ENCODE measurements at places on chromosomes 2 and 18.

- no peak for DNase-seq
Measured at GRCh38 chr2:117875786-117876185, 61.3 kb downstream of the DDX18 start.

DNA sequence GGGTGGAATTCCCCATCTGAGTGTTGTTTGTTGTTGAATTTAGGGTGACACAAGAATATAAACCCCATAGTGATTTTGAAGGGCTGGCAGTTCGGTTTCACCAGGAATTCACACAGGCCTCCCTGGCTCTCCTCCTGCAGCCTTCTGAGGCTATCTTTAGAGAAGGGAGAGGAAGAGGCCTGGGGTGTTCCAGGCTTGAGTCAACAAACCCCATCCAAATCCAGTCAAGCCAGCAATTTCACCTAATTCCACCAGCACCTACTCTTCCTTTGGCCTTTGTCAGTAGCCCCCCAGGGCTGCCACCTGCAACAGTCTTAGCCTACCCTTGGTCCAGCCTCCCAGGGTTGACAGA is 32.0 kb downstream of the MARCHF4 start:
- DNase-seq, result no peak

- DNase-seq, result no peak
Measured at GRCh38 chr2:226652369-226652768, 147.3 kb downstream of the IRS1 start.

DNA sequence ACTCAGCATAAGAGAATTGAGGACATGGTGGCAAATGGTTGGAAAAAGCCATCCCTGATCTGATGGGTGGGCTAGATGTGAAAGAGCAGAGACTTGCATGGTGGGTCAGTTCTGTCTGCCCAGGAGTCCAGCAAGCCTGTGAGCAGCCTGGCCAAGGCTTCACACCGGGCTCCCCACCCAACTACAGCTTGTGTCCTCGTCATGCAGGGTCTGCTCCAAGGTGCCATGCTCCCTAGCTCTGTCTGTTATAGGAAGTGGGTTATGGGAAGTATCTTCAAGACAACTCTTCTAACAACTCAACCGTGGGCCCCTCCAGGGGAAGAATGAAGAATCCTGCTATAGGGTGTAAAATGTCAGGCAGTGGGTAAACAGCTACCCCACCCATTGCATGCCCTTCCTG is 97.4 kb downstream of the ADD2 start:
- no peak for DNase-seq

GRCh38 chr18:55083461-55083860 is 124.2 kb upstream of the CCDC68 start:
- no peak for DNase-seq

GRCh38 chr2:115910270-115910669 is 1467.8 kb downstream of the DPP10 start:
- no peak for DNase-seq

DNA sequence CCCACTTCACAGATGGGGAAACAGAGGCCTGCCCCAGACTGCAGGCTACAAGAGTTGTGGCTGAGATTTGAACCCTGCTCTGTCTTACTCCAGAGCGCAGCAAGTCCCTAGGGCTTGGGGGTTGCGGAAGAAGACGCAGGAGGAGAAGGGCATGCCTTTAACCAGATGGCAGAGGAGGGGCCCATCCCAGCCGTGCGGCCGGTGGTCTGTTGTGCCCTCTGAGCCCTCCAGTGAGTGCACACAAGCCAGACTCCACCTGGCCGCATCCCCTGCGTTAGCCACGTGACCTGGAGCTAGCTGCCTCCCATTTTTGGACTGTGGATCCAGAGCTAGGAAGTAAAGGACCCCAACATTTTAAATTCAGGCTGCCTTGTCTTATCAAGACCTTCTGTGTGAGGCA is 2.8 kb downstream of the KCNIP3 start:
- DNase-seq, result no peak

- no peak for DNase-seq
Measured at GRCh38 chr2:221588306-221588985, 16.3 kb upstream of the EPHA4 start.

GRCh38 chr2:241140445-241140840 is 8.8 kb downstream of the PASK start:
- no peak for DNase-seq

- DNase-seq, result no peak
Measured at GRCh38 chr2:232913903-232914302, 43.8 kb downstream of the SNORC start.

DNA sequence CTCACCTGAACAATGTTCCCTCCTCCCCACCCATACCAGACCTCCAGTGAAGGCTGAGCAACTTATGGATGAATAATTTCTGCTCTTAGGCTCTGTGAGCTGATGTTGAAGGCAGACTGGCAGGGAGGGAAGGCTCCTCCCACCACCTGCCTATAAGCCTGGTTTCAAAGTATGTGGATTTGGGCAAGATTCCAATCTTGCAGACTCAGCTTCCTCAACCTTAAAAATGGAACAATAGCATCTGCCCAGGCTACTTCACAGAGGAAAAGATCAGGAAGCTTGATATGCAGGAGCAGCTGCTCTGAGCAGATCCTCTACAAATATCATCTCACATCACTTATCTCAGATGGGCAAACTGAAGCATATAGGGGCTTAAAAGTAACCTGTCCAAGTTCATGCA is 112.2 kb downstream of the ZFP36L2 start:
- no peak for DNase-seq

GRCh38 chr2:220335591-220335915 is 708.1 kb downstream of the SLC4A3 start:
- DNase-seq, result no peak

- peak; percentile 10 for DNase-seq
Measured at GRCh38 chr2:39913648-39914461, 134.8 kb upstream of the THUMPD2 start.

GRCh38 chr2:234812851-234813250 is 139.0 kb upstream of the SH3BP4 start:
- DNase-seq, result no peak

- no peak for DNase-seq
Measured at GRCh38 chr2:39739386-39739785, 39.7 kb downstream of the THUMPD2 start.

GRCh38 chr2:235634435-235635158 is 140.8 kb downstream of the AGAP1 start:
- DNase-seq, result no peak

DNA sequence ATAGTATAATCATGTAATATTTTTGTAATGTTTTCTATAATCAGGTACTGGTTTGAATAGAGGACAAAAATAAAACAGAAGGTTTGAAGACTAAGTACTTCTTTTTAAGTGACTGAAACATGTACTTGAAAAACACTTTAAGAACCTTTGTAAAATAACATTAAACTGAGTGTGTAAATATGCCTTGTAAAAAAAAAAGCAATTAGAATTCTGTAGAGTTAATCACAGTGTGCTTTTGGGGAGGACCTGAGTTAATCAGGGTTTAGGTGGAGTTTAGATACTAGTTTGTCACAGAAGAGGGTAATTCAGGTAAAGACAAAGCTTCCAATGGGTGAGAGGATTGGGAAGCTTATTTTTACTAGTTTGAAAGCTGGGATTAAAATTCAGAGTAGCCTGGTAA is 10.3 kb downstream of the MBD5 start:
- no peak for DNase-seq

DNA sequence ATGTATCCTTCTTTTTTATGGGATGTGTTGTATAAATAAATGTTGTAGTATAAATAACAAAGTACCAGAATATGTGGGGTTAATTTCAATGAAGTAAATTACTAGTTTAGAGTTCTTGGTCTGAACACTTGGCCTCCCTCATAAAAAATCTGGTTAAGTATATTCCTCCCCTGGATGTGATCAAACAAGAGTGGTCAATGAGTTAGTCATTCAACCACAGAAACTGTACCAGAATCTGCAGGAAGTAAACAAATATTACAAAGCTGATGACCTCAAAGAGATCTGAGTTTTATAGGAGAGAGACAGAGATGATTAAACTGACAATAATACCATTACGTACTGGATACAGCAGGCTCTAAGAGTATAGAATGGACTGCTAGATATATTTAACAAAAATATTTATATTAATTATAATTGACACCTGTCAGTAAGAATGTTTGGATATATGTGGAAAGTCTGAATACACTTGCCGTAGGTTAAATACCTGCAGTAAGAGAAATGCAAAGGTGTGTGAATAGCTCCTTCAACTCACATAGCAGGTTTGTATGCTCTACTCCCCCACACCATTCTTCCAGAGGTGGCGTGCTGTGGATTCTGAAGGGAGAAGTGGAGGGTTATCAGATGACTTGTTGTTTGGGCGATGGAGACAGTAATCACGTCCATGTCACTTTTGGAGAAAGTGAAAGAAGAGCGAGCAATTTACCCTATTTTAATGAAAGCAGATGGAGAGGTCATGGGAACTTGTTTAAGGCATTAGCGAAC is 108.3 kb upstream of the LRATD1 start:
- no peak for DNase-seq

GRCh38 chr2:223735659-223736244 is 101.6 kb downstream of the AP1S3 start:
- DNase-seq, result no peak

DNA sequence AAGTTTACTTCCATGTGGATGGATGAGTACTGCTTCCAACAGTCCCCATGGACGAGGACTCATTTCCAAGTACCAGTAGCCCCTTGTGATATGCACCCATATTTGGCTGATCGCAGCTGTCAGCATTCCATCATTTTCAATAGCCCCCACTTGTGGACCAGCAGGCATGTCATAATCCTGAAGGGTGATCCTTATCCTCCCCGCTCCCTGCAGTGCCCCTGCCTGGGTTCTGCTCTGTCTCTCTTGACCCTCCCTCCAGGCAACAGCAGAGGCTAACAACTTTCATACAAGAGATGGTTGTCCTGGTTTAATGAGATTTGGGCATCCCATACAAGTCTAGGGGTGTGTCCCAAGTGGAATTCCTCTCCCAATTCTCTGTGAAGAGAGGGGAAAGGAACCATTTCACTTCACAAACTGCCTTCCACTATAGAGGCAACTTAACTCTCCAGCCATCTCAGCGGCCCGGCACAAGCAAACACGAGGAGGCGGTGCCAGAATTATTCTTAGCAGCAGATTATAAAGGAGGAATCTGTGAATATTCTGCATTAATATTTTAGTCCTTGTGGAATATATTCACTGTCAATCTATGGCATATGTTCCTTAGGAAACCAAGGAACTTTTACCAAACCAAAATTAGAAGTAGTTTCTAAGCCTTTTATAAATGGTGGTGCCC is 110.7 kb downstream of the RTN4 start:
- DNase-seq, result no peak

DNA sequence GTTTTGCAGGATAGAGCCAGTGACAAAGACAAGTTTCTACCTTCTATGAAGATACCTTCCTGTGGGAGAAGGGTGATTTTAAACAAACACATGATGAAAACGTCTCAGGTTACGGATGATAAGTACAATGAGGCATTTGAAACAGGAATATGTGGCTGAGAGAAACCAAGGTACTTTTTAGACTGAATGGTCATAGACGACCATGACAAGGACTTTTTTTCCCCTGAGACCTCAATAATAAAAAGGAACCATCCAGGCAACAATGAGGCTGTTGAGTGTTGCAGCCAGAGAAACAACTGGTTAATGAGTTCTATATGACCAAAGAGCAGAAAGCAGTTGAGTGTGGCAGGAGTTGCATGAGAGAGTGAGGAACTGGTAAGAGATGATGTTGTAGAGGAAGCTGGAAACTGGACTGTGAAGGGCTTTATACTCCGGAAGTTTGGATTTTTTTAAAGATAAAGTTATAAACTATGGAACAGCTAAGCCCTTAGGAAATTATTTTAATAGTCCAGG is 306.1 kb upstream of the CYRIA start:
- DNase-seq, result no peak

GRCh38 chr2:2580341-2580740 is 249.3 kb upstream of the MYT1L start:
- DNase-seq, result no peak

GRCh38 chr18:49678440-49678839 is 116.6 kb downstream of the LIPG start:
- DNase-seq, result no peak

GRCh38 chr2:159612255-159612901 is 4.0 kb downstream of the BAZ2B start:
- DNase-seq, result no peak

DNA sequence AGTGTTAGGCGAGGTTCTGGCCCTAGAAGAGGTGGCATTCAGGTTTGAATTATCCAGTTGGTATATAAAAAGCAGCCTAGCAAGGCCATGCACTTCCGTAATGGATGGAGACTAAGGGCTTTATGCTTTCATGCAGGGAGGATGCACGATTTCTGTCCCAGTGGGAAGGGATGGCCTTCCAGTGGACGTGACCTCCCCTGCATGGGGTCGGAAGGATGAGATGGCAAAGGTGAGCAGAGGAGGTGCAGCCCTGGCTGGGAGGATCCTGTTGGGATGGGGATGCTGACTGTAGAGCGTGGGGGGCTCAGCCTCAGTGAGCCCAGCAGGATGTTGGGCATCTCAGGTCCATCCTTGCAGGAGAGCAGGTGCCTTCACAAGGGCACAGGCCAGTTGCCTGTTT is 4.8 kb downstream of the ASB18 start:
- no peak for DNase-seq

DNA sequence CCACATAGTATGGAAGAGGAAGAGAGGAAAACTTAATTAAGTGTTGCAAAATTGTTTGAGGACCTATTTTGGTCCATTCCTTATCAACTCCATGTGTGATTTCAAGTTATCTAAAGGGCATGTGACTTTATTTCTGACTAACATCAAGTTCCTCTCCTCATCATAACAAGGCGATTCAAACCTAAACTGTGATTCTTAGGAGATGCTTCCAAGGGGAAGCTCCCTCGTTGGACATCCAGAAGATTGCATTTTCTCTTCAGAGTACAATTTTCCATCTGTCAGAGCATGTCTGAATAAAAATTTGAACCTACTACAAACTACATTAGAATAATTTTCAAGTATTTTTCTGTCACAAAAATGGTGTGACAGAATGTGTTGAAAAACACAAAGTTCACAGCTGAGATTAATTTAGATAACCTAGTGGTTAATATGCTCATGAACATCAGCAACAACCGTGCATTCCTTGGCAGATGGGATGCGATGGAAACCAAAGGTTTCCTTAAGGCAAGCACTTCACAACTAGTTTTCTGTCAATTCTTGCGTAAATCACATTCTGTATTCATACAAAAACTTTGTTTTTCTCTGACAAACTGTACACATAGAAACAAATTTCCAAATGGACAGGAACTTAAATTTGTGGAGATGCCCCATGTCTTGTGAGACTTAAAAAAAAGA is 4.2 kb downstream of the SFT2D3 start:
- DNase-seq, result no peak

All from activated CD4-positive, alpha-beta T cell treated with anti-CD3 and anti-CD28 coated beads for 24 hours (primary cell).